Stimulated activated CD4-positive, alpha-beta T cell treated with anti-CD3 and anti-CD28 coated beads, Interleukin-15, amount 100 ng/mL, for 48 hours (primary cell): ENCODE measurements at places on chromosomes 12 and 14.
A peak's percentile ranks its signal among the peaks of the same experiment; 100 is the strongest.

GRCh38 chr12:41930866-41931437, 213.7 kb downstream of the GXYLT1 start:
- DNase-seq, result no peak

GRCh38 chr12:131946757-131947156, 3.0 kb upstream of the EP400 start:
- no peak for DNase-seq

- no peak for DNase-seq
Measured at GRCh38 chr12:24414480-24414879, 465.0 kb upstream of the SOX5 start.

DNA sequence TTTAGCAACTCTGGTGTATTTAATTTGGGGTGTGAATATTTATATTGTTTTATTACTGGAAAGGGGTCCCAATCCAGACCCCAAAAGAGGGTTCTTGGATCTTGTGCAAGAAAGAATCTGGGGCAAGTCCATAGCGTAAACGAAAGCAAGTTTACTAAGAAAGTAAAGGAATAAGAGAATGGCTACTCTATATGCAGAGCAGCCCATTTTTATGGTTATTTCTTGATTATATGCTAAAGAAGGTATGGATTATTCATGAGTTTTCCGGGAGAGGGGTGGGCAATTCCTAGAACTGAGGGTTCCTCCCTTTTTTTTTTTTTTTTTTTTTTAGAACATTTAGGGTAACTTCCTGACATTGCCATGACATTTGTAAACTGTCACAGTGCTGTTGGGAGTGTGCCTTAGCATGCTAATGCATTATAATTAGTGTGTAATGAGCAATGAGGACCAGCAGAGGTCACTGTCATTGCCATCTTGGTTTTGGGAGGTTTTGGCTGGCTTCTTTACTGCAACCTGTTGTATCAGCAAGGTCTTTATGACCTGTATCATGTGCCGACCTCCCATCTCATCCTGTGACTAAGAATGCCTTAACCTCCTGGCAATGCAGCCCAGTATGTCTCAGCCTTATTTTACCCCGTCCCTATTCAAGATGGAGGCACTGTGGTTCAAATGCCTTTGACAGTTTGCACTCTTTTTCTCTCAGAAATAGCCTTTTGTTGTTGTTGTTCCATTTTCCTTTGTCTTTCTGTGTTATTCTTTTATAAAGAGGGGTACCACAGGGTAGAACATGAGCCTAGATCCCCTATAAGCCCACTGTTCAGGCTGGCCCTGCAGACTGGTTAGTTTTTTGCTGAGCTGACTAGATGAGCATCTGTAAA, 75.5 kb upstream of the DCD start:
- DNase-seq, result no peak

- DNase-seq, result peak; percentile 40
Measured at GRCh38 chr14:106174206-106174605, 647.8 kb downstream of the TMEM121 start.

DNA sequence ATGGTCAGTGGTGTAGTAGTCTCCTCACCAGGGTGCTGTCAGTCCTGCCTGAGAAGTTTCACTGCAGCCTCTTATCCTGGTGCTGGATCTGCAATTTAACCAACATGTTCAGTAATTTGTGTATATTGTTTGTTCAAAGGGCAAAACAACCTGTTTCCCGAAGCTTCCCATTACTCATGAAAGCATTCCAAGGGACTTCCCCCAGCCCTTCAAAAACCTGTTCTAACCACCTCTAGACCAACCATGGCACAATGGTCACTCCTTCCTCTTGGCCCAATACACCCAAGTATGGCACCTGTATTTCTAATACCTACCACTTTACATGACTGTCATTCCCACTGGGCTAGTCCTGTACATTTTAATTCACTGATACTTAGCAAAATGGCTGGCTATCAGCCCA, 12.1 kb downstream of the CKAP4 start:
- no peak for DNase-seq

DNA sequence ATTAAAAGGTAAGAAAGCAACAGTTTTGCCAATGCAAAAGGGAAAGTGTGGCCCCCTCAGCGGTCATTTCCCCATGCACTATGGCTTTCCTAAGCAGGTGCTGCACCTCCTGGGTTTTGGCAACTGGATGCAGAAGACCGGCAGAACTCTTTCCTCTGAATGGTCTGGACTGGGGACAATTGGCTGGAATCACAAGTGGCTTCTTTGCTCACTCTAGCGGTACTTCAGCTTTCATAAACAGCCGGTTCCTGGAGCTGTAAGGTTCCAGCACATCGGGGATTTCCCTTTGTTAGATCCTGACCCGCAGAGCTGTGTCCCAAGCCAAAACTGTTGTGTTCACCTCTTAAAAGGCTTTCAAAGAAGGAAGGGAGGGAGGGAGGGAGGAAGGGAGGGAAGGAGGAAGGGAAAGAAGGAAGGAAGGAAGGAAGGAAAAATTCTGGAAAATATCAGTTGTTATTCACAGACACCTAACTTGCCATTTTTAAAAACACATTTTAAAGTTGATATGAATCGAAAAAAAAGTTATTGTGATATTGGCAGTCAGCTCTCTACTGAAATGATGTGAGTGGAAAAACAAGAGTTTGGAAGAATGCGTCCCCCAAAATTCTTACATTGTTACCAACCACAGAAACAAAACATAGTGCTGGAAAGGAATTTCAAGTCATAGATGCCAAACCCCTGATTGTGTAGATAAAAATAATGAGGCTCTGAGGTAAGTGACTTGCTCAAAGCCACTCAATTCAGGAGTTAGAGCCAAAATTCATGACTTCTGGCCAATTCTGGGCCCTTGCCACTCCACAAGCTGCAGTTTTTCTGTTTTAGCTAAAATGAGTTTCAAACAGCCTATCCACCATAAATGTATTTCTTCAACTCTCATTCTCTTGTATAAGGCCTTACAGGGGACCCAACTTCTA, 220.6 kb upstream of the HMGA2 start:
- no peak for DNase-seq

DNA sequence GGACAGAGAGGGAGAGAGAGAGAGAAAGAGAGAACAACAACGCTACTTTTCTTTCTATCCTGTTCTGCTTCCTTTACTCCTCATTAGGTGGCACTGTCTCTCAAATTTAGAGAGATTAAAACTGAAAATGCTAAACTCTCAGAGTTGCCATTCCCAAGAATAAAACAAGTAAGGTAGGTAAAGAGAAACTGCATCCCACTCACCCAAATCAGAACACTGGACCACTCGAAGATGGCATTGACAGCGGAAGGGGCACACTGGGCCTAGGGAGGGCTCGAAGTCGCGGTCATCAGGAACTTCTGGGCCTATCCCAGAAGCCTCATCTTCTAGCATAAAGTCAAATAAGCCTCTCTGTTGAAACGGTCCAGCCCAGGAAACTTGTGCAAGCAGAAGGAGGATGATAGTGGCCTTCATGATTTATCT, 4.5 kb downstream of the DCN start:
- DNase-seq, result no peak

DNA sequence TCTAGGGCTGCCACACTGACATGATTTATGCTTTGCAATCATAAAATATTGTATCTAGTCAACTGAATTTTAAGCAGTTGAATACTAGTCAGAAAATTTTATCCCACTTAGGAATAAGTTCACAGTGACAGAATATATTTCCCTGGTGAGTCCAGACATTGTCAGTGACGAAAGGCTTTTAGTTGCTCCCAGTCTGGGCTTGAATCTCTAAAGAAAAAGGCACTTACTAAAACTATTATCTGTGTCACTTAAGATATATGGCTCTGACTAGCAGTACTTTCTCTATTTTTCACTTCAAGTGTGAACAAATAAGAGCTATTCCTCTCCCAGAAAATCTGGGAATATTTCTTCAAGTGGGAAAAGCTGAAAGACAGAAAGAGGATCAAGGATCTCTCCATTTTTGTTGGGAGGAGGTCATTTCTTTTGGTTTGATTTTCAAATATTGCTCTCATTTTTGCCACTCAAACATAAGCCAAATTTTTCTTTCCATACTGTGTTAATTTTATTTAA, 1262.3 kb upstream of the USP15 start:
- no peak for DNase-seq

DNA sequence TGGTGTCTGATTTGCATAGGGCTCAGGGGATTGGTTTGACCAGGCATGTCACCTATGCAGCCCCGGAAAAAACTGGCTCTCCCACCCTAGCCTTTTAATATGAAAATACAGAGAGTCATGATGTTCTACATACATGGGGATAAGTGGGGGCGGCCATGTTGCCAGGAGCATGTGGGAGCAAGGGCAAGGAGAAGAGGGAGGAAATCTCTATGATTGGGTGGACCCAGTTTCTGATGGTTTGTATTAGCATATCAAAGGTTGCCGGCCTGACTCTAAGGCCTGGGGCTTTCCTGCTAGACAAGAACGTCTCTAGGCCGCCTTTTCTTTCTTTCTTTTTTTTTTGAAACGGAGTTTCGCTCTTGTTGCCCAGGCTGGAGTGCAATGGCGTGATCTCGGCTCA, 123.4 kb upstream of the CPSF6 start:
- no peak for DNase-seq

DNA sequence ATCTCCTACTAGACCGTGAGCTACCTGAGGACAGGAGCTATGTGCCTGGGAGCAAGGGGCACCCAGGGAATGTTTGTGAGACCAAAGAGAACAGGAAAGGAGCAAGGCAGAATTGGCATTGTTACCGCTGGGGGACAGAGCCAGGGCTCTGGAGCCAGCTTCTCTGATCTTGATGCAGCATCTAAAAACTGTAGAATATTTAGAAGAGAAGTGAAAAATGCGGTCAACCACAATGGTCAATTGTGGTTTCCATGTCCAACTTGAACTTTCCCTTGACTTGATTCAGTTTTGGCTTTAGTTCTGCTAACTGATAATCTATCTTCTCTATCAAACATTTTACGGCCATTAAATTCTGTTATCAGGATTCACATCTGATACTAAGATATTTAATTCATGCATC, 201.2 kb downstream of the ANO4 start:
- no peak for DNase-seq

- DNase-seq, result no peak
Measured at GRCh38 chr12:124032265-124032886, 59.4 kb downstream of the ZNF664 start.

DNA sequence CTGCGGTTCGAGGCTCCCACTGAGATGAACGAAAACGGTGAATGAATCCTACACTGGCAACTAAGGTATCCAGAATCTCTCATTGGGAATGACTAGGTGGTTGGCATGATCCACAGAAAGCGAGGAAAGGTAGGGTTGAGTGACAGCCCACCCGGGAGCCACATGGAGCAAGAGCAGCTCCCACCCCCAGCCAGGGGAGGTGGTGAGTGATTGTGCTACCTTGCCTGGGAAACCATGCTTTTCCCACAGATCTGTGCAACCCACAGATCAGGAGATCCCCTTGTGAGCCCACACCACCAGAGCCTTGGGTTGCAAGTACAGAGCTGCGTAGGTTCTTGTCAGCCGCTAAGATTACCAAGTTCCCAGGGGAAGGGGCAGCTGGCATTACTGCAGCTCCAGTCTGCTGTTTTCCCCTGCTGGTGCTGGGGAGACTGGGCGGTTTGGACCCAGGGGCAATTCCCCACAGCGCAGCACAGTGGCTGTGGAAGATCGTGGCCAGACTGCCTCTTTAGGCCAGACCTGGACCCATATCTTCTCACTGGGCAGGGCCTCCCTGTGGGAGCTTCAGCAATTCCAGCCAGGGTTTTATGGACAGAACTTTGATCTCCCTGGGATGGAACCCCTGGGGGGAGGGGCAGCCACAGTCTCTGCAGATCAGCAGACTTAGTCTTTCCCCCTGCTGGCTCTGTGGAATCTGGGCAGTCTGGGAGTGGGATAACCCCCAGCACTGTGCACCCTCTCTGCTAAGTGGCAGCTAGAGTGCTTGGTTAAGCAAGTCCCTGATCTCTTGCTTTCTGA, 44.6 kb upstream of the PPP4R3A start:
- no peak for DNase-seq

DNA sequence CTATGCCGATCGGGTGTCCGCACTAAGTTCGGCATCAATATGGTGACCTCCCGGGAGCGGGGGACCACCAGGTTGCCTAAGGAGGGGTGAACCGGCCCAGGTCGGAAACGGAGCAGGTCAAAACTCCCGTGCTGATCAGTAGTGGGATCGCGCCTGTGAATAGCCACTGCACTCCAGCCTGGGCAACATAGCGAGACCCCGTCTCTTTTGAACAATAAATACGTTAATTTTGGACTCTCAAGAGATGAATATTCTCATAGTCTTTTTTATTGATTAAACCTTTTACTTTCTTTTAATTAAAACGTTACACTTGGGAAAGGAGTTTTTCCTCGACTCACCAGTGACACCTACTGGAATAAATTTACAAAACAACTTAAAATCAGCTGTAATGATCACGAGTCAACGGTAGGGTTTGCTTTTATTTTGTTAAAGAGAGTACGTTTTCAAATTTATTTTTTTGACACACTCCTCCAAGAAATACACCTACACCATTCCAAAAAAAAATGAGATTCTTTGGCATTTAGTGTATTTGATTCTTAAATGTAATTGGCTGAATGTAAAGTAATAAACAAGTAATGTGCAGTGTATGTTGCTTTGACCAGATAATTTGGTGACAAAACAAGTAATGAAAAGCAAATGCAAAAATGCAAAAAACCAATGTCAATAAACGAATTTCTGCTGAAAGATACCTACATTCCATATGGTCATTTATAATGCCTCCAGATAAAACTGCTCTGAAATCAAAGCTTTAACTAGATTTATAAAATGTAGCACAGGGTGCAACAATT, 687 bp upstream of the RPS29 start:
- peak; percentile 46 for DNase-seq

DNA sequence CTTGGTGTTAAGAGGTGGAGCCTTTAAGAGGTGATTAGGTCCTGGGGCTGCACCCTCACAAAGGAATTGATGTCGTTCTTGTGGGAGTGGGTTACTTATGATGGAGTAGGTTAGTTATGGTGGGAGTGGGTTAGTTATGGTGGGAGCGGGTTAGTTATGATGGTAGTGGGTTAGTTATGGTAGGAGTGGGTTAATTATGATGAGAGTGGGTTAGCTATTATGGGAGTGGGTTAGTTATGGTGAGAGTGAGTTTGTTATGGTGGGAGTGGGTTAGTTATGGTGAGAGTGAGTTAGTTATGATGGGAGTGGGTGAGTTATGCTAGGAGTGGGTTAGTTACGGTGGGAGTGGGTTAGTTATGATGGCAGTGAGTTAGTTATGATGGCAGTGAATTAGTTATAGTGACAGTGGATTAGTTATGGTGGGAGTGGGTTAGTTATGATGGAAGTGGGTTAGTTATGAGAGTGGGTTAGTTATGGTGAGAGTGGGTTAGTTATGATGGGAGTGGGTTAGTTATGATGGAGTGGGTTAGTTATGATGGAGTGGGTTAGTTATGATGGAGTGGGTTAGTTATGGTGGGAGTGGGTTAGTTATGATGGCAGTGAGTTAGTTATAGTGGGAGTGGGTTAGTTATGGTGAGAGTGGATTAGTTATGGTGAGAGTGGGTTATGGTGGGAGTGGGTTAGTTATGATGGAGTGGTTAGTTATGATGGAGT, 22.6 kb upstream of the SFSWAP start:
- no peak for DNase-seq

DNA sequence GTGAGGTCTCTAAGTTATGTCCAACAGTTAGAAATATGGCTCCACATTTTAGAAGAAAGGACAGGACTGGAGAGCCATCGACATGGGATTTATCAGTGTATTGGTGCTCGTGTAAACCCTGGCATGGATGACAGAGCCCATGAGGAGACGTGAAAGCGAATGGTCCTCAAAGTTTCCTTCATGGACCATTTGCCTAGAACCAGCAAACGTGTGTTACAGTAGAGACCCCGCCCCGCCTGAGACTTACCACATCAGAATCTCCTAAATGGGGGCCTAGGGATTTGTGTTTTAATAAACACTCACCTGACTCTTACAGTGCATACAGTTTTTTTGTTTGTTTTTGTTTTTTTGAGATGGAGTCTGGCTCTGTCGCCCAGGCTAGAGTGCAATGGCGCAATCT, 12.2 kb downstream of the EVL start:
- no peak for DNase-seq
